ENCODE measurements at places on chromosomes 6 and 20. TPM values are rescaled to one million over a fixed set of nuclear protein-coding genes. Genes with fewer than 3 reads are reported as not detected.

Gene LPA
- polyA plus RNA-seq, result not detected

GRCh38 chr6:44234101-44235025 lies 11.0 kb downstream of the SLC29A1 start:
- peak; percentile 62 for DNase-seq

DNA sequence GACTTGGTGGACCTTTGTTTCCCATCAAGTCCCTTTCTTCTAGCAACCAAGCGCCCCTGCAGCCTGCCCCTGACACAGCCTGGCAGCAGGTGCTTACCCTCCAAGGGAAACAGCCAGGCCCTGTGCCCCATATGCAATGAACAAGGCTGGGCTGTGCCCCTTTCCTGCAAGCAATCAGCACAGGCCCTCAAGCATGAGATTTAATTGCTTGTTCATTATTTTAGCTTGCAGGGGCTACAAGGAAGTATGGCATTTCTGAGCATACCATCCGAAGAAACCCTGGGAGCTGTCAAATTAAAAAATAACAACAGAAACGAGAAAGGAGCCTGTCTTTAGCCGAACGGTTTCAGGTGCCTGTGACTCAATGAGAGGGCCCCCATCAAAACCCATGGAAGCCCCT lies 522.9 kb upstream of the ARID1B start:
- no peak for DNase-seq

- no peak for DNase-seq
Measured at GRCh38 chr6:151914484-151914883, 107.0 kb downstream of the ESR1 start.

DNA sequence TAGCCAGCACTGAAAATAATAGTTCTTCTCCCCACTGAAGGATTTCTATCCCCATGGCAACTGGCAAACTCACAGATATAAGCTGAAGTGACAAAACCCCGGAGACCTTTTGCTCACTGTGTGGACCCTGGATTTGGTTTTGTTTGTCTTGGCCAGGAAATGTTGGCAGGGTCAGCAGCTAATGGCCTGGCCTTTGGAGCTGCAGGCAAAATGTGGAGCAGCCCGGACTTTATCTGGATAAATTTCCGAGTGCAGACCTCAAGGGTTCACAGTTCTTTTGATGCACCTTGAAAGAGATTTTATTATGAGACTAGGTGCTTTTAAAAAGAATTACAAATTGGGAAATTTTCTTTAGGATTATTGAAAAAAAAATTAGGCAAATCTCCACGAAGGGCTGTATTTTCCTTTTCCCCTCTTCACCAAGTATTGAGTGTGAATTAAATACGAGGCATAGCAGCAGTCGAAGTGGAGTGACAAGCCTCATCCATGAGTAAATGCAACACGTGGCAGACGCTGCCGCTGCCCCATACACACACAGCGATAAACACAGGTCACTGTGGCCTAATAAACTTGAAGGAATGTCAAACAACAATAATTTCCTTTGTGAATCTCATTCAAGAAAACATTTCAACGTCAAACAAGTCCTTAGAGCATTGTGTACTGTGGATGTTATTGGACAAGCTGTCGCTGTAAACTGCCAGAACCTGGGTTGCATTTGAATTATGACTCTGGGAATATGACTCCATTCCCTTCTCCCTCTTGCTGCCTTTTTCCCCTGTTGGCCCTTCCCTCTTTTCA lies 35.1 kb upstream of the CCN6 start:
- DNase-seq, result no peak

GRCh38 chr6:71197267-71197666 lies 91.3 kb upstream of the OGFRL1 start:
- DNase-seq, result no peak
